Heart right ventricle (tissue), 16 donors: ENCODE measurements at places on chromosomes 2 and 18. TPM values are rescaled to one million over a fixed set of nuclear protein-coding genes. Genes with fewer than 3 reads are reported as not detected.

- DNase-seq, result no peak
Observed at GRCh38 chr18:598124-598589, 1.4 kb downstream of the CLUL1 start.

GRCh38 chr2:97848306-97848705 lies 134.9 kb downstream of the ZAP70 start:
- no peak for DNase-seq

Gene HJURP
- 0.22 TPM for polyA plus RNA-seq

- no peak for DNase-seq
Observed at GRCh38 chr2:230684270-230685168, 28.1 kb upstream of the CAB39 start.

DNA sequence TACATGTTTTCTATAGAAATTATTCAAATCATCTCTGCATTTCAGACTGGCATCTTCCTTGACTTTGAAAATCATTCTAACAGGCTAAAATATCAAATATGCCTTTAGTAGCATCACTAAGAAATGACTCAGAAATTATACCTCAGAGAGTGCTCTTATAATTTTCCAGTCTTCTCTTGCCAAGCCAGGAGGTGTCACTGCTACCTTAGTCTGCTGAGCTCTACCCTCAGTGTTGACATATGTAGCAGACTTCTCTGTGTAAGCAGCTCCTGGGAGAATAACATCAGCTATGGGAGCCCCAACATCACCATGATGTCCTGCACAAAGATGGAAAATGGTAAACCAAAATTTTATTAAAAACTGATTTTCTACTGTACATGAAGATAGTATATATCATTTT lies 31.6 kb downstream of the NDUFS1 start:
- DNase-seq, result no peak

DNA sequence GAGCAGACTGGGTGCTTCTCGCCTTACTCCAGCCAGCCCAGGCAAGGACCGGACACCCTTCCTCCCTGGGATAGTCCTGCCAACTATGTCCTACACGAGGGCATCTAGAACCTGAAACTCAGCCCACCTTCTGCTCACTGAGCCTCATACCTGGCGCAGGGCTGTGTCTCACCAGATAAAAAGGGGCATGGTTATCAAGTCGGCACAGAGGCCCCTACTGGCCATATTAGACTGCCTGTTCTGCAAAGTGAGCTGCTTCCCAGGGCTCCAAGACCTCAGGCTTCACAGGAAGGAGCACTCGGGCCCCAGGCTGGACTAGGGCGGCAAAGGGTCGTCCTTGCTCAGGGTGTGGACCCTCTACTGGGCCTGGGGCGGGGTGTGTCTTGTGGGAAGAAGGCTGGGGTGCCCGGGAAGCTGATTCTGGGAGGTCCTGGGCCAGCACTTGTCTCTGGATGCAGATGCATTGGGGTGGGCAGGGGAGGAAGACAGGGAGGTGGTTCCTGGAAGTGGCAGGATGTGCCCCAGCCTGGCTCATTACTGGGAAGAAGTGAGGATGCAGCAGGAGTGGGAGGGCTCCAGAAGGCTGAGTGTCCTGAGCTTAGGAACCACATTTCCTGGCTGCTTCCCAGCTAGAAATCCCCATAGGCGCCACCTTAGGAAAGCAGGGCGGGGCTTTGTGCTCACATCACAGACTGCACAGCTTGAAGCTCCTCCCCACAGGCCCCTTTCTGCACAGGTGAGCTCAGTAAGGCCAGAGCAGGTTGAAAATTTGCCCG lies 19.6 kb downstream of the EHD3 start:
- no peak for DNase-seq

- DNase-seq, result no peak
Observed at GRCh38 chr2:1546901-1547300, 133.6 kb downstream of the TPO start.

GRCh38 chr2:69995511-69995910 lies 34.1 kb upstream of the ASPRV1 start:
- no peak for DNase-seq

GRCh38 chr2:189088591-189089205 lies 90.9 kb downstream of the COL5A2 start:
- no peak for DNase-seq

GRCh38 chr18:56873441-56874140 lies 222.4 kb downstream of the WDR7 start:
- DNase-seq, result no peak

DNA sequence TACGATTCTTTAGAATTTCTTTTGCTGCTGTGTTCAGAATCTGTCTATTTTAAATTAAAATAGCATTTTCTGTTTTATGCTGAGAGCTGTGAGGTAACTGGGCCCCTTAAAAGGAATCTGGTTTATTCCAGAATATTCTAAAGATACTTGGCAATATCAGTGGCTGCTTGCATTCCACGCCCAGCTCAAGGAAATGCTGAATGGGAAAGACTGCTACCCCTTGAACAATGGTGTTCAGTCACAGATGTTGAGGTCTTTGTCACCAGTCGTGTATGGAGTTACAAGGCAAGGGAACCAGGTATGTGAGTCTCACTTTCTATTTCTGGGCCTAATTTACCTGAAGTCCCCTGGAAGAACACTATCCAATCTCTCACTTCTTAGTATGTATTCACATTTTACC lies 377.9 kb upstream of the CDH7 start:
- no peak for DNase-seq

- DNase-seq, result no peak
Observed at GRCh38 chr2:165044505-165045303, 89.4 kb upstream of the SLC38A11 start.

- DNase-seq, result no peak
Observed at GRCh38 chr2:134897932-134898331, 20.7 kb upstream of the CCNT2 start.

- DNase-seq, result no peak
Observed at GRCh38 chr2:104772996-104773395, 80.9 kb upstream of the POU3F3 start.

DNA sequence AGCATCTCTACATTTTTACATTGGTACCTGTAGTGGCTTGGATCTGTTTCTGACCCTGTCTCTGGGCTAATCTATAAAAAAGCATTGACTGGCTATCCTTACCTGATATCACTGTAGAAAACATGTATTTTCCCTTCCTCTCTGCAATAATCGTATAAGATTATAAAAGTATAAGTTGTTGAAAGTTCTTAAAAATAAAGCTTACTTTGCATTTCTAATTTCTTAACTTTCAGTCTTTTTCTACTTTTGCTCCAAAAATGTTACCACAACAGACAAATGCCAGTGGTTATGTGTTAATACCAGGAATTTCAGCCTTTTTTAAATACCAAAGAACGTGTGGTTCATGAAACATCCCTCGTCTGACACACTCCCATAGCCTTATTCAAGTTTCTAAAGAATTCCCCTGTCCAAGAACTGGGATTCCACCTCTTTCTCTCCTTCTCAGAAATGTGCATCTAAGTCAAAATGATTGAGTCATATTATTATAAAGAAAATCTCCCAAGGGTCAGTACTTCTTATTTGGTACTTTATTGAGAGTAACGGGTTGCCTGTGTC lies 28.5 kb upstream of the ACKR3 start:
- no peak for DNase-seq

Gene CLEC4F
- 0.06 TPM for polyA plus RNA-seq

Gene INHA
- 22.1 TPM for polyA plus RNA-seq

- DNase-seq, result no peak
Observed at GRCh38 chr2:50181212-50181611, 850.7 kb downstream of the NRXN1 start.
